ENCODE measurements at places on chromosomes 4 and X.

GRCh38 chrX:23819385-23820234 lies 36.6 kb downstream of the SAT1 start:
- DNase-seq: no peak

DNA sequence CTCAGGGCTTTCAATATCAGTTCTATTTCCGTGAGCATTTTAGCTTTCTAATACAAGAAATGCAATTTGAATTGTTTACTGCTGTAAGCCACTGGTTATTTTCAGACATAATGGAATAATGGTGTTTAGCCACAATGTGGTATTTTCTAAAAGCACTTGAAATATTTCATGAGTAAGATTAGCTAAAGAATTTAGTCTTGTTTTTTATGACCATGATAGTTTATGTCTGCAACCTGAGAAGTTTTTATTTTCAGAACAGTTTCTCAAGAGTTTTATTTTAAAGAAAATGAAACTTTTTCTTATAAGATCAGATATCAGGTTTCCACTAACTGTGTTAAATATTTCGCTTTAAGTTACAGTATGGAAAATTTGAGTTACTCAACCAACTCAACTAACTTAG lies 60.2 kb downstream of the SLIT2 start:
- DNase-seq: no peak

GRCh38 chrX:10981506-10981905 lies 129.6 kb upstream of the HCCS start:
- DNase-seq: no peak

DNA sequence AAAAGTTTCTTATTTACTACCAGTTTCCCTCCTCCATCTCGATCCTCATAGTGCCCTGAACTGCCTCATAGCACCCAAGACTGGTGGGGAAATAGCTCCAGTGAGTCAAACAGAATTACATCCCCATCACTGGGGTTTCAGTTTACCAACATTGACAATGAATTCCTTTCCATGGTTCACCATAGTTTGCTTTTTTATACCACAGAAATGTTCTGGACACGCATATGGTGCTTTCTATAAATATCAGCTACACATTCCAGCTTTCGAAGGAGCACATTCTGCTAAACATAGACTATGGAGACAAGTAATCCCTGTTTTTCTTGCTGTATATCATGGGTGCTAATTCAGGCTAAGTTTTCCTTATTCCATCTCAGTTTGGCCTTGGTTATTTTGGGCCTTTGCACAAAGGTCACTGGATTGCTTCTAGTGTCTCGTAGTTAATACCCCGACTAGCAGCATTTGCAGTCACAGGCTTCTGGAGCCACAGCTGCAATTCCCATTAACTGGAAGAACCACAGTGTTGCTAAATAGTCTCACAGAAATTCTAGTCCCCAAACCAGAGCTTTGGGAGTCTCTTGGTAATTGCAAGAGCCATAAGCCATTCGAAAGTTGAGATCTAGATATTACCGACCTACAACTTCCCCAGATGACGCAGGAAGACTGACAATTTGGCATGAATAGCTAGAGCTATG lies 53.4 kb upstream of the TRPC3 start:
- DNase-seq: no peak

DNA sequence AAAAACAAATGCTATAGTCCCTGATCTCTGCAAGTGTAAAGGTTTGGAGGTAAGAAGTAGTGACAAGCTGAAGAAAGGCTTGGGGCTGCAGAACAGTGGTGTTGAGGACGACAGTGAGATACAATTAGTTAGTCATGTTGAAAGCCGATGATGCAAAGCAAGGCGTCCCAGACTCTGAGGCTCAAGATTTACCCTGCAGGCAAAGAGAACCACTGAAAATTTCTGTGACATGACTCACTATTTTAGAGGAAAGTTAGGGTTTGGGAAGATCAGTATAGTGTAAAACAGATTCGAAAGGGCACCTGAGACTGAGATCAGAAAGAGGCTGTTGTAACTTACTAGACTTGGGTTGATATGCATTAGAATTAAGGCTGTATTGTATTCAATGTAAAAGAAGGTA lies 281.3 kb upstream of the FTHL17 start:
- DNase-seq: no peak

GRCh38 chrX:80388206-80388605 lies 32.0 kb upstream of the TENT5D start:
- no peak for DNase-seq

DNA sequence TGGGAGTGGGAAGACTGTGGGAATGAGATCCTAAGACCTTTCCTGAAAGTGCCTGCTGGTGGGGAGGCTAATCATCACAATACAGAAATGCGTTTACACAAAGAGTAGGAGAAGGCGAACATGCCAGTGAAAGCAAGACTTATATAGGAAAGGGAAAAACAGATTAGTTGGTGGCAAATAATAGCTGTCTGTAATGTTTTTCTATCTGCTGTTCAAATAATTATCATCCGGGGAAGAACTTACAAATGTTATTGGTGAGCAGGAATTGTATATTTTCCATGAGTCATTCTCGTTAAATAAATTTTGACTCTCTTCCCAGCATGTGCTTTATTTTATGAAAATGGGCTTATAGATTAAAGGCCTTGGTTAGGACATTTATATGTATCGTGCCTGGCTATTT lies 196.5 kb downstream of the ARHGAP10 start:
- DNase-seq: no peak

- no peak for DNase-seq
Observed at GRCh38 chrX:22433292-22434070, 160.8 kb downstream of the CBLL2 start.

DNA sequence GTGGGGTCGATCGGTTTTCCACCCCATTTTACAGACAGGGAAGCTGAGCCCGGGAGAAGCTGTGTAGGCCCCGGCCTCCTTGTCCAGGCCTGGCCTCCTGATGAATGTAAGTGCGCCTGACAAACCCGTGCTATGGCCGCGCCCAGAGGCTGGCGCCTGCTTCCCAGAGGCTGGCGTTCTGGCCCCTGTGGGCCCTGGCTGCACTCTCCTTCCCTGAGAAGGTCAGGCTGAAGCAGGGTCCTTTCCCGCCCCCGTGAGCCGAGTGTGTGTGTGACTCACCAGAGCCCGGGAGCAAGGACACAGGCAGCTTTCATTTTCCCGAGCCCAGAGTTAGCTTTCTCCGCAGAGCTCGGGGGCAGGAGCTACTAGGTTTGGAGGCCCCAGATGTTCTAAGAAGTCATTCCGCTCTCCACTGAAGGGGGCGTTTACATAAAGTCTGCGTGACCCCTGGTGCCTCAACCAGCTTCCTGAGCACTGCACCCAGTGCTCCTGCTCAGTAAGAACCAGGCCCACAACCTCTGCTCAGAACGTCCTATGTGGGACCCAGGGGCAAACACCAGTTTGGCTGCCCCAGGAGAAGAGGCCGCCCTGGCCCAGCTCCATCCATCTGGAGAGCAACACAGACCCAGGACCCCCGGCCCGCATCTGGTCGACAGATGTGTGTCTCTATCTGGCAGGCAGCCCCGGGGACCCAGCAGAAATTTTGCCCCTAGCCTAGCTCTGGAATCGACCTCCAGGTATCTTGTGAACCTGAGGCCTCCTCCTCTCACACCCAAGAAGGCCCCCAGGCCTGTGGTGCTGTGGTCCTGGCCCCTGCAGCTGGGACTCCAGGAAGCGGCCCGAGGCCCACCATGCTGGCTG lies 13.6 kb downstream of the UVSSA start:
- no peak for DNase-seq

All from activated T-cell treated with anti-CD3 and anti-CD28 coated beads for 24 hours (primary cell).